ENCODE measurements at places on chromosomes 2 and 18. TPM values are rescaled to one million over a fixed set of nuclear protein-coding genes. Genes with fewer than 3 reads are reported as not detected.

The TEKT4 gene
- total RNA-seq = not detected

The SP110 gene
- total RNA-seq = 3.0 TPM

The PREB gene
- total RNA-seq = 64.8 TPM

DNA sequence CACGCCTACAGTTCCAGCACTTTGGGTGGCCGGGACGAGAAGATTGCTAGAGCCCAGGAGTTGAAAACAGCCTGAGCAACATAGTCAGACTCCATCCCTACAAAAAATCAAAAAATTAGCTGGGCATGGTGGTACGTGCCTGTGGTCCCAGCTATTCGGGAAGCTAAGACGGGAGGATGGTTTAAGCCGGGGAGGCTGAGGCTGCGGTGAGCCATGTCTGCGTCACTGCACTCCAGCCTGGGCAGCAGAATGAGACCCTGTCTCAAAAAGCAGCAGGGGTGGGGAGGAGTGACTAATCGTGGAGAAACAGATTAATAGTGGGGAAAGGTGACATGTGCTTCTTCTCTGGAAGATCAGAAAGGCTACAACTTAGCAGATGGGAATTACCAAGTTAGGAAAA lies 58.1 kb upstream of the GPC1 start:
- peaks cover 18% of the 10 kb centered on the region for H3K4me1 ChIP-seq
- H3K27ac ChIP-seq = no peak overlapping the region
- H3K36me3 ChIP-seq = no peaks in the 10 kb centered on the region

DNA sequence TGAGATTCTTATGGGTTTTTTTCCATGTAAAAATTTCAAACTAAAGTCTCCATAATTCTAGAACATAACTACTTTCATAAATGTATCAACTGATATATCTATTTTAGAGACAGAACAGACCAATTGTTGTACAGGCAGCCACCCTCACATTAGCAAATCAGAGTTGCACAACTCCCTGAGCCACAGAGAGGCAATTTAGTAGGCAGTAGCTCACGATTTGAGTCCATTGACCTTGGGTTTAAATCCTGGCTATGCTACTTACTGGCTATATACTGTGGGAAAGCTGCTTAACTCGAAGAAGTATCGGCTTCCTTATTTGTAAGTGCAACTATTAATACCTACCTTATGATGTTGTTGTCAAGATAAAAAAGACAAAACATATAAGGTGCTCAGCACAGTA lies 16.2 kb downstream of the MTIF2 start:
- H3K36me3 ChIP-seq = peaks cover 46% of the 10 kb centered on the region
- H3K27me3 ChIP-seq = no peaks in the 10 kb centered on the region
- no peak for DNase-seq
- H3K27ac ChIP-seq = no peak overlapping the region

DNA sequence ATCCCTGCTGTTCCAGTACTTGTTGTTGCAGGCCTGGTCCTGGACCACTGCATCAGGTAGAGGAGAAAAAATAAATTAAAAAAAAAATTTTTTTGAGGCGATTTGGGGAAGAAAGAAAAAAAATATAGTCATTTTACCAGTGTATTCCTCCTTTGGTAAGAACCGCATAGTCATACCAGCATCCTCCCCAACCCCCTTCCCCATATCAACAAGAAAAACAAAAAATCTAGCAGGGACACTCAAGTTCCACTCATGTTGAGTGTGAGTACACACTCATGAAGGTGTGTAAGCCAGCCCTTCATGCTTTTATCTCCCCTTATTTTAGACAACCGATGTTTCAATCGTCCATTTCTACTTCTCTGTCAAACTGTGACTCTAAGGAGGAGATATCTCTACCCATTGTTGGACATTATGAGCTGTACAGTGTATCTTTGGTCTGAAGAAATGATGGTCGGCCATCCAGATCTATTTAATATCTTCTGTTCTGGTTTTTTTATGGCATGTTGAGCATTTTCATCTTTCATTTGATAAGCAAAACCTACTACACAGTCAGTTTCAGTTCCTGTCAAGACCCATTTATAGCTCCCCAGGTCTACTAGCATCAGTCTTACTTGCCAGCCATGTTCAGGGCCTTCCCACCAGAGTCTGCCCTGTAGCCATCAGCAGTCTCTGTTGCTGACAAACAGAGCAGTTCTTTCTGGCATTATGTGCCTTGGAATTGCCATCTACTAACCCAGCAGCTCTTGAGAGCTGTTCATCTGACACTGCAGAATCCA lies 20.0 kb downstream of the ELP2 start:
- no peak for DNase-seq
- no peak overlapping the region for H3K27ac ChIP-seq
- peaks cover 8% of the 10 kb centered on the region for H3K36me3 ChIP-seq

DNA sequence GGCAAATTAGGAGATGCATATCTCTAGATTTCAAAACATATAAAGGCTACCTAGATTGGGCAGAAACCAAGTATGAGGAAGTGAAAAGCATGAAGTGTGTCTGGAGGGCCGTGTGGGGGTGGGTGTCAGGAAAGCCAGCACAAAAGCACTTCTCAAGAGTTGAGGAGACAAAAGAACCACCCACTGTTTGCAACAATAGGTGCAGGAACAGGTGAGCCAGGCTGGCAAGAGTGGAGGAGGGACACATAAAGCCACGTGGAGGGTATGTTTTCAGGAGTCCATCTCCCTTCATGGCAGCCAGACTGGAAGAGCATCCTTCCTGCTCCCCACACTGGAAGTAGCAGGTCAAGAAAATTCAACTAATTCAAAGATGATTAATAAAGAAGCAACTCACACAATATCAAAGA lies 96.4 kb downstream of the CERS6 start:
- H3K36me3 ChIP-seq = no peaks in the 10 kb centered on the region
- H3K4me3 ChIP-seq = no peak overlapping the region
- no peaks in the 10 kb centered on the region for H3K27me3 ChIP-seq

GRCh38 chr2:95376311-95377215 lies 25.9 kb upstream of the FAHD2A start:
- no peaks in the 10 kb centered on the region for H3K4me1 ChIP-seq
- no peaks in the 10 kb centered on the region for H3K36me3 ChIP-seq
- no peak overlapping the region for H3K4me3 ChIP-seq
- DNase-seq = no peak

GRCh38 chr2:214014551-214015220 lies 396.2 kb upstream of the VWC2L start:
- no peak overlapping the region for H3K27ac ChIP-seq
- no peaks in the 10 kb centered on the region for H3K4me1 ChIP-seq
- H3K27me3 ChIP-seq = no peaks in the 10 kb centered on the region
- no peaks in the 10 kb centered on the region for H3K36me3 ChIP-seq

DNA sequence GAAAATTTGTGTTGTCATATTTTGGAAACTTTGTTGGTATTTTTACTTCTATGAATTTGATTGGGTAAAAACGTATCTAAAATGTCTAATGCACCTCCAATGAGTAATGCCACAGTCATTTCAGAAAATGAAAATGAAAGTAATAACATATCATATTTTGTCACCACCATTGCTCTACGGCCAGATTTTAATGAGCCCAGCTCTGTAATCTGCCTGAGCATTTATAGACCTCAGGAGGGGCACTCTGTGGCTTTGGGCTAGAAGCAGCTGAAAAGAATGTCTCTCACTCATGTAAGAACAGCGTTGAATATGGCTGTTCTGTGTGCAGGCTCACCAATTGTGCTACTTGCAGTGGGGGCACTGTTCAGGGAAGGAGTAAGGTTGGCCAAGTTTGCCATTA lies 32.7 kb upstream of the ABCA12 start:
- H3K36me3 ChIP-seq = no peaks in the 10 kb centered on the region
- H3K27ac ChIP-seq = no peak overlapping the region
- no peak for DNase-seq

Data from SJCRH30 (cell line).